ENCODE measurements at places on chromosomes 1 and 21.

DNA sequence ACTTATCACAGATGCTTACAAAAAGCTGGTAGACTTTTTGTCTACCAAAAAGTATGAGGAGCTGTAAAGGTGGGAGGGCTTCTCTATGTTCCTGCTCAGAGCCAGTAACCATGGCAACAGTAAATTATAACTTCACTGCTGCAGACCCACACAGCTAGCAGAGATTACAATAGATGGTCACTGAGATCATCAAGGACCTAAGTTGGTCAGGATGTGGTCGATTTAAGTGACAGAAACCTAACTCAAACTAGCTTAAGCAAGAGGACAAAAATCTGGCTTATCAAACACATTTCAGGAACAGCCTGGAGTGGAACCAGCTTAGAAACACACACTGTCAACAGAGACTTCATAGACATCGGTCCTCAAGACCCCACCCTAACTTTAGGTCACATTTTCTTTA lies 113.4 kb upstream of the ATP1A1 start:
- no peak for DNase-seq

DNA sequence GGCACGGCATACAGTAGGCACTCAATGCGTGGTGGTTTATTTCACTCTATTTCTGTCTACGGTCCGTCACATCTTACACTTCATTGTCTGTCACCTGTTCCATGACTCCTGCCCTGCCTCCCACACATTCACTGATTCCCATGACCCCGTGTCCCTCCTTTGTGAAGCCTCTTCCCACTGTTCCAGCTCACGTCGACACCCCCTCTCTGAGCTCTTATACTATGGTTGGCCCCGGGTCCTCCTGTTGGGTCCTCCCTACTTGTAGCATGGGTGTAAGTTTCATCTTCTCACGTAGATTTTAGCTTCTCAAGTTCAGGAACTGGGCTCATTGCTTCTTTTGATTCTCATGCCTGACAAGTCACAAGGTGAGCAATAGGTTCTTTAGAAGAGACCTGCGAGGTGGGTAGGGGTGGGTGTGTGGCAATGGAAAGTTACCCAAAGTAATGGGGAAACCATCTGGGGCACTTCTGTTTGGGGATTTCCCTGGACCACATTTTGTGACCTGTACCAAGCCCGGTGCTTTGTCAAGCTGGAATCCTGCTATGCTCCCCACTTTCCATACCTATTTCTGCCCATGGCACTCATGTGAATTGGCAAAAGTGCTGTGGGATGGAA lies 22.1 kb upstream of the IL10 start:
- DNase-seq = no peak

- no peak for DNase-seq
Observed at GRCh38 chr1:234957330-234958065, 171.1 kb downstream of the TOMM20 start.

DNA sequence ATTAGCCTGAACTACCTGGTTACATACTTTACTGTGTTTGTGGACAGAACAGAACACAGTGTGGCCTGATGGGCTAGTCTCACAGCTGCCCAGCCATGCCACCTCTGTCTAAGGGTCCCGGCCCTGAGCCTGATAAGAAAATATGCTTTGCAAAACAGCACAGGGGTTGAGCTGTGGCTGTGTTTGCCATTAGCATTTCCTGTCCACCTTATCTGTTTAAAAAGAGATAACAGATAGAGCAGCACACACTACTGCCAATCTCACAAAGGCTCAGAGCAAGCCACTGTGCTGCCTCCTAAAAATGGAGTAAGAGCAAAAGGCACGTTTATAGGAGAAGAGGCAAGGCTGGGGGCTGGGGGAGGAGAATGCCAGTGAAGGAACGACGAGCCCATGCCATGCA lies 95.0 kb downstream of the SUSD4 start:
- no peak for DNase-seq

DNA sequence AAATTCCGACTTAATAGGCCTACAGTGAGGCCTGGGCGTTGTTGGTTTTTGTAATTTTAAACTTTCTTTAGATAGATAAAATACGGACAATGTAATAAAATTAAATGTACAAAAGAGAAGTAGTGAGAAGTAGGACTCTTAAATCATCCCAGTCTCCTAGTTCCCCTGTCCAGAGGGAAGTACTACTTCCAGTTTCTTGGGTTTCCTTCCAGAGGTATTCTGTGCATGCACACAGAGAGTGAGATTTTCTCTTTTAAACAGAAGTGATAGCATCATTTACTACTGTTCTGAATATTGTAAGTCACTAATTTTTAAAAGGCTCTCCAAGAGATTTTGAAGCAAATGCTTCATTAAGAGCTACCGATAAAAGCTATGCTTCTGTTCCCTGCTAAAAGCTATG lies 7.2 kb upstream of the FNBP1L start:
- DNase-seq = no peak

GRCh38 chr1:91439016-91439415 lies 34.4 kb upstream of the HFM1 start:
- no peak for DNase-seq

DNA sequence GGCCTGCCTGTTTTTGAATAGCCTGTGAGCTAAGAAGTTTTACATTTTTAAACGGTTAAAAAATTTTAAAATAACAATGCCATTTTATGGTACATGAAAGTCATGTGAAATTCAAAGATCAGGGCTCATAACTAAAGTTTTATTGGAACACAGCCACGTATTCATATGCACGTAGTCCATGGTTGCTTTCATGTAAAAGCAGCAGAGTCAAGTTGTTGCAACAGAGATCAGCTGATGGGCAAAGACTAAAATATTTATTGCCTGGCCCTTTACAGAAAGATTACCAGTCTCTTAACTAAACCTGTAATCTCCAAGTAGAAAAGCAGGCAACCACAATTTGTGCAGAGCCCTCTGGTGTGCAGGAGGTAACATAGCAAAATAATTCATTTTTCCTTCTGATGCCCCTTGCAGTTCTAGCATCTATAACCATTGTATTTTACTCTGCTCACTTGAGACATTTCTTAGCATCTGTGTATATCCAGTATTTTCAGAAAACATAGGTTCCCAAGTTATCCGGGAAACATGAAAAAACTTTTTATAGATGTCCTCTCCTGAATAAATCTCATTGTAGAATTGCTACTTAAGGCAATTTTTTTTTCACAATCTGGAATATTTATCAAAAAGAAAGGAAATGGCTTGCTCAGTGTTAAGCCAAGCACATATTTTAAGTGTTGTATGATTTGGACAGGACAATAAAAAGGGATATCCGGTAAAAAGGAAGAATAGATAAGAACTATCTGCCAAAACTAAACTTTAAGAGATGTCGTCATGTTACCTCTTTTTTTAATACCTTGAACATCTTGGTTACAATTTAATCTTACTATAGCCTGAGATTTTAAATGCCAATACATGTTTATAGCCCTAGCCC lies 430.8 kb downstream of the PLPP3 start:
- DNase-seq = no peak

DNA sequence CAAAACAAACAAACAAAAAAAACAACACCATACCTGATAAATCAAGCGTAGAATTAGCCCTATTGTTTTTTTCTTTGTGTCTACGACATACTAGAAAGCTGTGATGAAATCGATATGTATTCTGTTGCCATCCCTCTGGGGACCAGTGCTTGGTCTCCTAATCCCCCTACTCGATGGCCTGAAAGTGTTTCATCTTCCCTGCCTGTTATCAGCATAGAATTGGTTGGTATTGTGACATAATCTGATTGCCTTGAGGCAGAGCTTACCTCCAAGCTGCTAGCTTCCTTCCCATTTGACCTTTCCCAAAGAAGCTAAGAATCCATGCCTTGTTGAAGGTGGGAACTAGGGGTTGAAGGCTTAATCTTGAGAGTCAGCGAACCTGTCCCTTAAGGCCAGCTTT lies 40.7 kb upstream of the PIGV start:
- no peak for DNase-seq

DNA sequence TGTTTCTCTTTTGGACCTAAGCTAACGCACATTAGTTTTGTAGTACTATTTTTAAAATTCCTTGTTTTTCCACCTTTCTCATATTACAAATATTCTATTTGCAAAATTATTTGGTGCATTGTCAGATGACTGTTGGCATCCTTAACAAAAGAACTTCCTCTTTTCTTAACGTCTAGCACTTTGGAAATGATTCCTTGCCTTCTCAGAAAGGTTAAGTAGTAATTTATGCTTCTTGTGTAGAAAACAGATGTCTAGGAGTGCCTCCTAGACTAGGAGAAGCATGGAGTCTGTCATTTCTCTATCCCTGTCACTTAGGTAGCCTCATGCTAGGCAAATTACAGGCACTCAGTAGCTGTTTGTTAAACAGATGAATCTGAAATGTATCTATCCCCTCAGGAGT lies 64.4 kb downstream of the HSPA13 start:
- no peak for DNase-seq

DNA sequence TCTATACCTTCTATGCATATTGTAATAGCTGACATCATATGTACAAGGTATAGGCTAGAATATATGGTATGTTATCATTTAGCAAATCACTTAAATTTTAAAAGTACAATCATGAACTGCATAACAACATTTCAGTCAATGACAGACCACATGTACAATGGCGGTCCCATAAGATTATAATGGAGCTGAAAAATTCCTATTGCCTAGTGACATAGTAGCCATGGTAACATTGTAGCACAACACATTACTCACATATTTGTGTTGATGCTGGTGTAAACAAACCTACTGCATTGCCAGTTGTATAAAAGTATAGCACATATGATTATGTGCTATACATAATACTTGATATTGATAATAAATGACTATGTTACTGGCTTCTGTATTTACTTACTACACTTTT lies 8.9 kb downstream of the RAB3B start:
- DNase-seq = no peak

GRCh38 chr1:115098979-115099692 lies 9.8 kb upstream of the TSPAN2 start:
- DNase-seq = no peak

DNA sequence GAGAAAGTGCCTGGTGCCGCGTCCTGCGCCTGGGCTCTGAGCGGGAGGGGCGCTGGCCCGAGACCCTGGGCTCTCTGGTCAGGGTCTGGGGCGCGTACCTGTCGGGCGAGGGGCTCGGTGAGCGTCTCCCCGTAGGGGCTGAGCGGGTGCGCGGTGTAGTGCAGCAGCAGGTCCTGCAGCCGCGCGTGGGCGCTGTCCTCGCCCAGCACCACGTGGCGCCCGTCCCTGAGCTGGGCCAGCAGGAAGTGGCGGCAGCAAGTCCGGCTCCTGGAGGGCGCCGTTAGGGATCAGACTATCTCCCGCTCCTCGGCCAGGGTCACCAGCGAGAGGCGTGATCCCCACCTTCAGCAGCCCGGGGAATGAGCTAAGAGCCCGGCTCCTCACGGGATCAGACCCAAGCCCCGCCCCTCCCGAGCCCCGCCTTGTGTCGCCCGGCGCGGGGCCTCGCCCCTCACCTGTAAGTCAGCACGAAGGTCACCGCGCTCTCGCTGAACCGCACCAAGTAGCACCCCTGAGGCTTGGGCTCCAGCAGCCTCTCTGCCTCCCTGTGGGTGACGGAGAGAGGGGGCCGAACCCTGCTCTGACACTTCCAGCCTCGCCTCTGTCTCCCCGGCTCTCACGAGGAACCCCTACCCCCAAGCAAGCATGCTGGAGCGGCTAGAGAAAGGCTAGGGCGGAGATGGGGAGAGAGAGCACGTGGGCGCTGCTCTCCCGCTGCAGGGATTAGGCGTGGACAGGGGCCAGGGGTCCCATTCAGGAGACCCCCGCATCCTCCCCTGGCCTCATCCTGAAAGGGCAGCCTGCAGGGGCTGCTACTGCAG lies 2.7 kb downstream of the SH2D2A start:
- no peak for DNase-seq

DNA sequence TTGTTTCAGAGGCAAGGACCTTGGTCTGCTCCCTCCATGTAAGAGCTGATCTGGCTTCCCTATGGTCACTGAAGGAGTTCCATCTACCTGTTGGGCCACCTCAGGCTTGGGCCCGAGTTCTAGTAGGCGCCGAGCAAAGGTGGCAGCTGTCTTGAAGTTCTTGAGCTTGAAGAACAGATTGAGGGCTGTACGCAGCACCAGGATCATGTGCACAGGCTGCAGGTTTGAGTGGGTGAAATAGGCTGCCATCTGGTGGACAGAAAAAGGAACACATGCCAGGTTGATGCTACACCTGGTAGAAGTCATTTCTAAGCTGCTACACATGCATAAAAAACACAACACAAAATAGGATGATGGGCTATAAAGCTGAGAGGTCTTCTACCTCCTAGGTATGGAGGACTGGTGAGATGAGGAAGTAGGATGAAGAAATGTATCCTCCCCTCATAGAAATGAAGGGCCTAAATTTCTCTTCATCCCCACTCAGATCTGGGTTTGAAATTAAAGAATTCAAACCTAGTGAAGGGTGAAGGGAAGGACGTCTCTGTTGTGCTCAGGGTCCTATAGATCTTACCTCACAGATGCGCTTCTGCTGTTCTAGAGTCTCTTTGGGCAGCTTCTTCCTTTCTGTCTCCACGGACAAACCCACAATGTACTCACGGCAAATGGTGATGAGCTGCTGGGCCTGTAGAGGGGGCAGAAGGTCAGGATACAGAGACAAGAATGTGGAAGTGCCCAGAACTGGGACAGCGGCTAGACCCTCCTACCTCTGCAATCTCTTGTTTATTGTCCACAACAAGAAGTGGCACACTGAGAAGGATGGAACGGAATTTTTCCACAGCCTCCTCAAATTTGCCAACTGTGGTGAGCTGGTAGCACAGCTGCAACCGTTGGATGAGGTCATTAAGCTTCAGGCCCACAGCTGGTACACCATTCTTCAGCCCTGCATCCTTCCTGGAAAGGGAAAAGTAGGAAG lies 6.6 kb upstream of the PEX19 start:
- DNase-seq = no peak

- no peak for DNase-seq
Observed at GRCh38 chr1:210001751-210002150, 63.7 kb downstream of the SYT14 start.

DNA sequence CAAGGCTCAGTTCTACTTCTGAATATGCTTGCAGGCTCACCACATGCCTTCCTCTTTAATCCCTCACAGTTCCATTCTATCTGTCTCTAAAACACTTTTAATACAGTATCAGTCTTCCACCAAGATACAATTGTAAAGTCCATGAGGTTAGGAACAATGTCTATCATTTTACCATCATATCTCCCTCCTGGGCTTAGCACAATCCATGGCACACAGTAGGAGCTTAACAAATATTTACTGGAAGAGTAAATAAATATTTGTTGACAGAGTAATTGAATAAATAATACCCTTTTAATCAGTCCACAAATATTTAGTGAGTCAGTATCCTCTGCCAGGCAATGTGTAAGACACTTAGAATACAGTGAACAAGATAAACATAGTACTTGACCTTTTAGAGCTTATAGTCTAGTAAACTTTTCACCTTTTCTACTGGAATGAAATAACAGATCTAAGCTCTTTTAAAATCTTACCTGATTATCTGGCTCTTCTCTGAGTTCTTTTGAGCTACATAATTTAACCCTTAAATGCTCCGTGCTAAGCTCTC lies 12.7 kb upstream of the GADD45A start:
- no peak for DNase-seq

- DNase-seq = no peak
Observed at GRCh38 chr1:9410737-9411297, 118.1 kb downstream of the SPSB1 start.
